ENCODE measurements at places on chromosomes 7 and 10.

- DNase-seq: no peak
Measured at GRCh38 chr7:348962-349743, 59.2 kb downstream of the FOXL3 start.

- DNase-seq: peak; percentile 9
Measured at GRCh38 chr7:130733931-130734814, at the start of gene KLF14. Gene KLF14 (minus strand): TSS chr7:130734207. CDS start chr7:130734033, 174 bp downstream.

- no peak for DNase-seq
Measured at GRCh38 chr10:35388197-35388596, 51.9 kb downstream of the CCNY start.

GRCh38 chr7:150408393-150409299 is 29.5 kb downstream of the ZNF775 start:
- DNase-seq: no peak

- no peak for DNase-seq
Measured at GRCh38 chr10:10235003-10235402, 782.7 kb upstream of the CELF2 start.
